SK-MEL-5 (cell line): ENCODE measurements at places on chromosomes 13 and 19. TPM values are rescaled to one million over a fixed set of nuclear protein-coding genes. Genes with fewer than 3 reads are reported as not detected.

The OR7G1 gene
- not detected in 2 replicates for total RNA-seq

The GRIN2D gene
- total RNA-seq = 0.08 TPM in 1 of 2 replicates, not detected in the other

GRCh38 chr19:49801966-49802661, 11.0 kb downstream of the FUZ start:
- peak; percentile 83 for DNase-seq

DNA sequence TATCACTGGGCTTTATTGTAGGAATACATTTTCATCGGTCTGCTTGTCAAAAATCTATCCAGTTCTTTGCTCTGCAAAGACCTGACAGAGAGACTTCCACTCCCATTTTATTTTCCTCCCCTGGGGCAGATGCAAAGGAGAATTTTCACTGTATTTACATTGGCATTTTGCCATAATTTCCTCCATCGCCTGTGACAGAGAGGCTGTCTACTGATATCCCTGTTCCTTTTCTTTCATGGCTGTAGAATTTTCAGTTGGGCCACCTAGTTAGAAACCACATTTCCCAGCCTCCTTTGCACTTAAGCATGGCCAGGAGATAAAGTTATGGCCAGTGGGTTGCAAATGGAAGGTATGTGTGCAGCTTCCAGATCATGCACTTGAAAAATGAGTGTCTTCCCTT, 89.3 kb downstream of the NUFIP1 start:
- DNase-seq = no peak

The PRMT1 gene
- total RNA-seq = 204 and 211 TPM in 2 replicates

- peak; percentile 45 for DNase-seq
Observed at GRCh38 chr19:18291590-18292461, 10.4 kb upstream of the JUND start.

The CD79A gene
- 0.11 and 0.37 TPM in 2 replicates for total RNA-seq

- no peak for DNase-seq
Observed at GRCh38 chr19:33818411-33818810, 21.7 kb downstream of the KCTD15 start.

The ZNF497 gene
- total RNA-seq = 0.40 and 1.3 TPM in 2 replicates

DNA sequence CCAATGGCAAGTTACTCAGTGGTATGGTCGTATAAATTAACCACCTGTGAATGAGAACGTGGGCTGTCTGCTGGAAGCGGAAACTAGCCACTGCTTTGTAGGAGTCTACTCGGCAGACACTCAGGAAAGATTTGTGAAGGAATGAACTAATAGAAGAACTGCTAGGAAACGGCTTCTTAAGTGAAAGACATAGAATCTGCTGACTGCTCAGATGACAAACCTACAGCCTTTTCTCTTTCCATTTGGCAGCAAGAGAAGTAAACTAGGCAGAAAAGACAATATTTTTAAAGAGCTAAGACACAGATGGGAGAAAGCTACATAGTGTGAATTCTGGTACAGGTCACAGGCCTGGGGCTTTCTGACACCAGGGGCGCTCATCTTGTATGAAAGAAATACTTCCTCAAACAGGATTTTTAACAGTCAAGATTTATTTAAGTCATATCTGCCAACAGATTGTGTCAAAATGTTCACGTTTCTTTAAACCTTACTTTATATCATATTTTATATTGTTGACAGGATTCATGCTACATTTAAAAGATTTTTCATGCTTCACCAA, 78.4 kb downstream of the MIPEP start:
- DNase-seq = no peak

DNA sequence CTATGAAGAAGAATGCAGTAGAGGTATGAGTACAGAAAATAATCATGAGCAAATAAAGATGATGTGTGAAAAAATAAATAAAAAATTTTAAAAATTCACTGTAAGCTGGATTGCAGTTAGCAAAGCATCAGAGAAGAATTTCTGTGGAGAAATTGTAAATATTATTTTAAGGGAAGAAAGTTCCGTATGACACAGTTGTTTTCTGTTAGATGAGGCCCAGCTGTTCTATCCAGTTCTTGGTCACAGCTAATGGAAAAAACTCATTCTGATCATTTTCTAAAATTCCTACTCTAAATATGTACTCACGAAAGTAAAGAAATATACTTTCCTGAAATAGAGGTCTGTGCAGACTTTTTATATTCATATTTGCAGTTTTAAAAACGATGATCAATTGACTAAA, 578.8 kb downstream of the DCT start:
- DNase-seq = no peak

DNA sequence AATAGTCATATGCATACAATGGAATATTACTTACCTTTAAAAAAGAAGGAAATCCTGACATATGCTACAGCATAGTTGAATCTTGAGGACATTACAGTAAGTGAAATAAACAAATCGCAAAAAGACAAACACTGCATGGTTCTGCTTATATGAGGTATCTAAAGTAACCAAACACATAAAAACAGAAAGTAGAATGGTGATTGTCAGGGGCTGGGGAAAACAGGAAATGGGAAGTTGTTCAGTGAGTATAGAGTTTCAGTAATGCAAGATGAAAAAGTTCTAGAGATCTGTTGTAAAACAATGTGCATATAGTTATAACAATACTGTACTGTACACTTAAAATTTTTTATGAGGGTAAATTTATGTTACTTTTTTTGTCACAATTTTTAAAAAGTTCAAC, 219.4 kb downstream of the KLF5 start:
- DNase-seq = no peak

The NLRP4 gene
- 0.11 and 0.55 TPM in 2 replicates for total RNA-seq

- no peak for DNase-seq
Observed at GRCh38 chr13:19159761-19160420, 21.7 kb downstream of the TUBA3C start.

The PLPPR3 gene
- total RNA-seq = 1.4 and 1.8 TPM in 2 replicates

DNA sequence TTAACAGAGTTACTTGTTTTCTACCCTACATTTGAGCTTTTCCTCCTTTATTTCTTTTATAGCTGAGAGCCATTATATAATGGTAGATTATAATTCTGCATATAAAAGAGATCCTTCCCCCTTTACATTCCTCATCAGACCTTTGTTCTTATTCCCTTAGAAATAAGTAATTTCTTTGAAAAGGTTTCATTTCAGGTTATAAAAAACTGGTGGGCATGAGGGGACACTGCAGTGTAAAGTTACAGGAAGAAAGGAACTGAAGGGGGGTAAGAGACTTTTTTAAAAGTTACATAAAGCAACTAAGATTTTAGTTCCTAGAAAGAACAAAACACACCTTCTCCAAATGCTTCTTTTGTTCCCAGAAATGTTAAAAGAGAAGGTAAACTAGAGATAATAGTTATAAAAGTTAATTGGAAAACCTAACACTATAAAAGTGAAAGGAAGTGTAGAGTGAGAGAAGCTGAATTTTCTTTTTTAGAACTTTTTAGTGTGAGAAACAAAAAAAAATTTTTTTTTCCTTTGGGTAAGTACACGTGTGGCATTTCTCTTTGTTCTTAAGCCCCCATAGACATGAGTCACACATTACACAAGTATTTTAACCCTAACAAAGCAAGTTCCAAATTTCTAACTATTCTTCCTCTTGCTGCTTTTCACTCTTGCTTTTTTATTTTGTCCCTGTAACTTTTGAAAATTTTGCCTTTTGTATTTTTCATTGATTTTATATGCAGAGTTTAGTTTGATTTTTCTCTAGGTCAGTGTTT, 106.4 kb upstream of the MLNR start:
- no peak for DNase-seq

DNA sequence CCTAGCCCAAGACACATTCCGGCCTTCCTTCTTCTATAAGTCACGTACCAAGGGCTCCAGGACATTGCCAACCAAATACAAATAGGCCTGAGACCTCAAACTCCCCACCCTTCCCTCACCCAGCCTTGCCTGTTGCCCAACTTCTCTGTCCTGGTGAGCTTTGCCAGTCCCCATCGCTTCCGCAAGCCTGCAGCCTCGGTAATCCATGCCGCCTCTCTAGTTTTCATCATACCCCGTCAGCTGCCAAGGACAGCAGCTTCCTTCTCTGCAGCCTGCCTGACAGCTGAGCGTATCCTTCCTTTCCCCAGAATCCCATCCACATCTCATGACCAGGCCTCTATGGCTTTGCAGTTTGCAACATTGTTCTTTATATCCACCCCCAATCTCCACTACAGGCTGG, 36.6 kb upstream of the POMP start:
- DNase-seq = no peak

The COL5A3 gene
- 1.5 and 2.1 TPM in 2 replicates for total RNA-seq

The DHDH gene
- total RNA-seq = 0.24 and 0.45 TPM in 2 replicates

DNA sequence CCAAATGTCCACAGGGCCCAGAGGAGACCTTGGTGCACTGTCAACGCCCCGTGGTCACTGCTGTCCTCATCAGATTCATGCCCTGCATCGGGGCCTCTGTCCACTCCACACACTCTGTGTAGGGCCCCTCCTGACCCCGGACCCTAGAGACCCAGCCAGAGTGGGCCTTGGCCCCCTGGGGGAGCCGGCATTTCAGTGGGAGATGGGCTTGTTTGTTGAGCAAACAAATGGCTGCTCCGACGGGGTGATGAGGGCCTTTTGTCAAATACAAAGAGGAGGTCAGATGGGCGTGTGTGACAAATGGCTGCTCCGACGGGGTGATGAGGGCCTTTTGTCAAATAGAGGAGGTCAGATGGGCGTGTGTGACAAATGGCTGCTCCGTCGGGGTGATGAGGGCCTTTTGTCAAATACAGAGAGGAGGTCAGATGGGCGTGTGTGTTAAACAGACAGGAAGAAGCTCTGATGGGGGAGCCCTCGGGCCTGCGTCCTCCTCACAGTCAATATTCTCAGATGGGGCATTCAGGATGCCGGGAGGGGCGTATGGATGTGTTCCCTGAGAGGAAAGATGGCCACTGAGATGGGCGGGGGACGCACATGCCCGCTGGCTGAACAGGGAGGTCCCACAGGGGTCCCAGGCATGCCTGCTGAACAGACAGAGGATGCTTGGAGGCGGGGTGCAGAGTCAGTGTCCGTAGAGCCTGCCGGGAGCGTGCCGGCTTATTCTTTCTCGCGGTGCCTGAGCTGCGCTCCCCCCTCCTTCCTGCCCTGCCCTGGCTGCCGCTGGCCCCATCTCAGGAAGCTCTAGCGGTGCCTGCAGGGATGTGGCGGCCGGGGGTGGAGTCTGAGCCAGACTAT, 36.3 kb downstream of the SMIM24 start:
- DNase-seq = no peak

- DNase-seq = no peak
Observed at GRCh38 chr19:11578258-11579142, 1.1 kb upstream of the ACP5 start.

The FCAR gene
- total RNA-seq = not detected in 2 replicates

GRCh38 chr13:30158774-30159445, 148.4 kb downstream of the KATNAL1 start:
- DNase-seq = peak; percentile 77

The ACP7 gene
- total RNA-seq = 0.05 TPM in 1 of 2 replicates, not detected in the other

The PLIN4 gene
- 0.05 TPM in 2 replicates for total RNA-seq
